ENCODE measurements at places on chromosomes 11 and 22. TPM values are rescaled to one million over a fixed set of nuclear protein-coding genes. Genes with fewer than 3 reads are reported as not detected.

EXPH5 gene
- 0.90 TPM for total RNA-seq

PTPRCAP gene
- 266 TPM for total RNA-seq

INPP5J gene
- total RNA-seq, result 0.19 TPM

DNA sequence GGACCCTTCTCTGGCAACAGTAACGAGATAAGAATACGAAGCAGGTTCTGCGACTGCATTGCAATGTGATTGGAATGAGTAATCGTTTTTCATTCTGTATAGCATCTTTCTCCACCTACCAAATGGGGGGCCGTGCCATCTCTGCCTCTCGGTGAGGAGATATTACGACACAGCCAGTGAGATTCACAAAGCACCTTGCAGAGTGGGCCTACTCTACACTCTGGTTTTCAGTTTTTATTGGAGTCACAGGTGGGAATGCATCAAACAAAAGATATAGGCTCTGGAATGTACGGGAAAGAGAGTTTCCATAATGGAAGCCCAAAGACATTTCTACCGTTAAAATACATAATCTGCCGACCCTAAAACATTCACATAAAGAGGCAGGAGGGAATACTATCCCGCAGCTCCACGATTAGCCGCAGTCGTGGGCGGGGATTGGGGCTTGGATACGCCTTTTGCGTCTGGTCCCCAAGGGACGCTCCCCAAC lies 423 bp upstream of the RTN3 start:
- no peak for DNase-seq
- peak overlapping the region; percentile 94 for H3K4me3 ChIP-seq
- H3K4me1 ChIP-seq, result peaks cover 30% of the 10 kb centered on the region
- no peaks in the 10 kb centered on the region for H3K27me3 ChIP-seq
- no peaks in the 10 kb centered on the region for H3K36me3 ChIP-seq
- H3K27ac ChIP-seq, result peak overlapping the region; percentile 75

- no peak overlapping the region for H3K4me3 ChIP-seq
- H3K27me3 ChIP-seq, result peaks cover 14% of the 10 kb centered on the region
- no peaks in the 10 kb centered on the region for H3K4me1 ChIP-seq
- peaks cover 6% of the 10 kb centered on the region for H3K36me3 ChIP-seq
- DNase-seq, result no peak
These were observed 23.2 kb downstream of the COMMD9 start for GRCh38 chr11:36265793-36266628.

DNA sequence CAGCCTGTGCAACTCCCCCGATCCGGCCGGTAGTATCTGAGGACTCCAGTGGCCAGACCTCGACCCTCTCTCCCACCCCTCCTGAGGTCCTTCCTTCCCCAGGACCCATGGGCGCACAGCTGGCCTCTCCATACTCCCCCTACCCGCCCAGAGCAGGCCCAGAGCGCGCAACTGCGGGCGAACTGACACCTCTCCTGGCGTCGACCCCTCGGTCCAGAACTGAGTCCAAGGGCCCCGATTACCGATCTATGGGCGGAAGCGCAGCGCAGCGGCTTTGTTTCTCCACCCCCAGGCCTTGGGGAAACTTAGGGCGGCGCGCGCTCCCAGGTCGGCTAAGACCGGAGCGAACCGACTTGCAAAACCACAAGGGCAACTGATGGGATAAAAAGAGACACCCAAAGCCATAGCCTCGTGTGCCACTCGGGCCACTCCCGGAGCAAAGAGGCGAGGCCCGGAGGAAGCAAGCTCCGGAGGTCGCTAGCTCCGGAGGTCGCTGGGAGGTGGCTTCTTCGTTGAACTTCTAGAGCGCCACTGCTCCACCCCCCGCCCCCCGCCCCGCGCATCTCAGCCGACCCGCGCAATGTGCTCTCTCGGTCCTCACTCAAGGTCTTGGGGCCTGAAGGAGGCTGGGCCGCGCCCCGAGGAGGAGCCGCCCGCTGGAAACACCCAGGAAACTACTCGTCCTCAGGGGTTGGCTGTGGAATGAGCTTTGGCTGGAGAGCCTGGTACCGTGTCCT lies 9.8 kb upstream of the ALX4 start:
- no peak overlapping the region for H3K27ac ChIP-seq
- H3K36me3 ChIP-seq, result no peaks in the 10 kb centered on the region

DNA sequence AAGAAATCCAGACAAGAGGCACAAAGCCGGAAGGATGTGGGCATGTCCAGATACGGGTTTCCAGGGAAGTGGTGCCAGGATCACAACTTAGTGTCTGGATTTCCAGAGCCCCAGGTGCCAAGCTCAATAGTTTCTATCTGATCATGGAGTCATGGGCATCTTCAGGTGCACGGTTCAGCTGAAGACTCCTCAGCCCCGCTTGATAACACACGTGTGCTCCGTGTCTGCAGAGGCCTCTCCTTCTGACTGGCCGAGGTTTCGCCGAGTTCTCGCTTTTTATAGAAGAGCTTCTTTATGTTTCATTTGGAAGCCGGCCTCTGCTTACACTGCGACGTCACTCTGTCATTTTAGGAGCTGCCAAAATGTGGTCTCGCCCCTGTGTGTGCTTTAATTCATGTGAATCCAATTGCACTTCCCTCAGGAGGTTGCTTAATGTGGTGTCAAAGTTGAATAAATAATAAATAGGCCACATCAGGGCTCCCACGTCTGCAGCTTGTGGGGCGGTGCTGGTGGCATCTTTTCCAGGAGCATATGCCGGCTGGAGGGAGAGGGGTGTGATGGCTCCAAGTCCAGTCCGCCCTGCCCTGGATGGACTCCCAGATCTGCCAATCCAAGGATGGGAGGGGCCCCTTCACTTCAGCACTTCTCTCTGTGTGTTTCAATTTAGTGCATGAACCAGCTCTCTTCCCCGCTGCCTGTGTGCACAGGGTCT lies 1410.8 kb downstream of the TBC1D22A start:
- no peak overlapping the region for H3K27ac ChIP-seq
- H3K36me3 ChIP-seq, result no peaks in the 10 kb centered on the region
- H3K4me1 ChIP-seq, result no peaks in the 10 kb centered on the region
- no peak overlapping the region for H3K4me3 ChIP-seq
- DNase-seq, result no peak
- H3K27me3 ChIP-seq, result peaks cover 19% of the 10 kb centered on the region

DNA sequence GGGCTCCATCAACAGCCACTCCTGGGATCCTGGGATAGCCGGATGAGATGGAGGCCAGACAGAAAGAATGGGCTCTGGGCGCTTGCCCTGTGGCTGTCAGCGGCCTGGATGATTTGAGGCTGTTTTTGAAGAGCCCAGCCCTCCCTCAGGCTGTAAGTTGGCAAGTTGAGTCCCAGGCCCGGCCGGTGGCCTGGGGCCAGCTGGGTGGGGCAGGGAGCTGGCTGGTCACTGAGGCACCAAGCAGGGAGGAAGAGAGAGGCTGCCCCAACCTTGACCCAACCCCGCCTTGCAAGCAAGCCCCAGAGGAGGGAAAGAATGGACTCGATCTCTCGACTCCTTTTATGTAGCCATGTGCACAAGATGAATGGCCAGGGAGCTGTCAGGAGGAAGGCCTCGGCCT lies 34.9 kb downstream of the RIBC2 start:
- no peak overlapping the region for H3K4me3 ChIP-seq
- no peaks in the 10 kb centered on the region for H3K36me3 ChIP-seq
- no peaks in the 10 kb centered on the region for H3K27me3 ChIP-seq
- H3K27ac ChIP-seq, result no peak overlapping the region
- peak; percentile 54 for DNase-seq

- no peak overlapping the region for H3K27ac ChIP-seq
- peak overlapping the region; percentile 42 for H3K4me3 ChIP-seq
- H3K27me3 ChIP-seq, result no peaks in the 10 kb centered on the region
- DNase-seq, result no peak
These were observed 866 bp upstream of the SELENOO start for GRCh38 chr22:50199829-50200460.

GRCh38 chr11:4680341-4680740 lies 17.3 kb downstream of the OR51E2 start:
- DNase-seq, result no peak
- no peaks in the 10 kb centered on the region for H3K36me3 ChIP-seq
- no peaks in the 10 kb centered on the region for H3K4me1 ChIP-seq

DNA sequence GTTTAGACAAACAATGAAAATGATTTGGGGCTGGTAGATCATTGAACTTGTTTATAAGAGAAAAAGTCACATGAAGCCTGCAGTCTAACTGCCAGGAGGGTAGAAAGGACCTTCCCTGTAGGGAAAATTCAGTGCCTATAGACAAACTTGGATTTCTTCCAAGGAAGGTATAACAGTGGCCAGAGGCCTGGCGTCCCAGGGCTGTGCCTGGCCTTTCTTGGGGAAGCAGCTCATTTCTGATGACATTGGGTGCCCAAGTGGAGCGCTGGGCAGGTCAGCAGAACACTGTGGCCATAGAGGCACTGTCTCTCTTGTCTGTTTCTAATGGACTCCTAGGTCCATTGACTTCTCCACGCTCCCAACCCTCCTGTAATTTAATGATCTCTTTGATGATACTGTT lies 6.6 kb upstream of the FXYD6 start:
- H3K27me3 ChIP-seq, result peaks cover 31% of the 10 kb centered on the region
- H3K27ac ChIP-seq, result no peak overlapping the region
- DNase-seq, result no peak
- H3K4me1 ChIP-seq, result no peaks in the 10 kb centered on the region

GRCh38 chr22:47203554-47203991 lies 441.1 kb downstream of the TBC1D22A start:
- no peak overlapping the region for H3K4me3 ChIP-seq
- no peaks in the 10 kb centered on the region for H3K36me3 ChIP-seq
- no peaks in the 10 kb centered on the region for H3K4me1 ChIP-seq

Measured in natural killer cell treated with Interleukin-12 subunit alpha and Interleukin-12 subunit beta and Interleukin-15 and Interleukin-18, amount 100 ng/mL, for 72 hours (primary cell).